NCI-H748 treated with DMSO at 0.1 percent for 48 hours (cell line): ENCODE measurements at places on chromosomes 6 and 20.

DNA sequence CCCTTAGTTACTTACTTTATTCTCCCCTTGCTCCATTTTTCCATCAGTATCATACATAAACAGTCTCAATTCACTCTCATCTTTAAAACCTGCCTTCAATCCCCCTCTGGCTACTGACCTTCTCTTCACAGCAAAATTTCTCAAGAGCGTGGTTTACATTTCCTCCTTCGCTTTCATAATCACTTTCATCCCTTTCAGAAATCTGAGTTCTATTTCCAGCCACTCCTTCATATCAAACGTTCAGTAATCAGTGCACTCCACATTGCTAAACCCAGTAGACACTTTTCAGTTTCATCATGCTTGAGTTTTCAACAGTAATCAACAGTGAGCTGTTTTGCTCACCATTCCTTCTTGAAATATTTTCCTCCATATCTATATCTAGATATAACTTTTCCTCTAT, 176.7 kb upstream of the HSF2 start:
- no peak for DNase-seq

GRCh38 chr6:31559958-31560696, 12.0 kb upstream of the LTA start:
- DNase-seq, result no peak

DNA sequence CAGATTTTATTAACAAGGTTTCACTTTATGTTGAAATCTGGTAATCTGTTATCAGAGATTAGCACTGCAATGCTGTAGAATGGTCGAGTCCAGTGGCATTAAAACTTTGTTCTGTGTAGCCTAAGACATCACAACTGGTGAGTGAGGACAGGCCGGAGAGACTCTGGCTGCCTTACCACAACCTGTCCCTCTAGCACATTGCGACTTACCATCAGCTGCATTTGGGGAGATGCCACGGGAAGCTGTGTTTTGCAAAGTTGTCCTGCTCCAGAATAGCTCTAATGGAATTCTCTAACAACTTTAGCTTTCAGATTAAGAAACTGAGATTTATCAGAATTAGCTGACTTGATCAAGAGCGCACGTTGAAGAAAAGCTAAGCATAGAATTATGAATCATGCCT, 493.3 kb downstream of the MAFB start:
- no peak for DNase-seq

- DNase-seq, result no peak
Measured at GRCh38 chr6:109013656-109014305, 80.9 kb downstream of the SESN1 start.

- no peak for DNase-seq
Measured at GRCh38 chr20:46055269-46055668, 26.3 kb downstream of the SLC12A5 start.

DNA sequence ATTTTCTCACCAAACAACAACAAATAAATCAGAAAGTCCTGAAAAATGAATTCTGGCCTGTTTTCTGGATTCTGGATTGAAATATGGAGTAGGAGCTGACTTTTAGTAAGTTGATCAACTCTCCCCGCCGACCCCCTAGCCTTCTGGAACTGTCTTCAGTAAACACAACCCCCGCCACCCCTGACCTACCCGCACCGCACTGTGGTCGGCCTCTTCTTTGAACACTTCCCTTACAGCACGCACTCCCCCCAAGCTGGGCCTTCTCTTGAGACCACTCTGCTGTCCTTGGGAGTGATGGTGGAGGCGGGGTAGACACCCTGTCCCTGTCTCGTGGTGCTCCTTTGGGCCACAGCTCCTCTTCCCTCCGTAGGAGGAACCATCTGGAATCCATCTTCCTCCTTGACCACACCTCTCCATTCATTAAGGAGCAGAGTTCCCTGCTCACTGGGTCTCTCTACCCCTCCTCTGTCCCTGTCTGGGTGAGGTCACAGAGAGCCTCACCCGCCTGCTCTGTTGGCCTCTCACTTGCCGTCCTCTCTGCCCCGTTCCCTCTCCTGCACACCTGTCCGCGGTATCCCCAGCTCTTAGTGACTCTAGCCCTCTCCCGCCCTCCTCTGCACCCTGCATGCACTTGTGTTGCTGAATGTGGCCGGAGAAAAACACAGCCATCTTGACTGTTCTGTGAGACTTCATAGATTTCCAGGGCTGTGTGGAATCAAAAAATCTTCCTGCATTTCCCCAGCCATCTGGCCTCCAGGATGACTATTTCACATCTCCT, 19.1 kb downstream of the SYNJ2 start:
- DNase-seq, result no peak

- DNase-seq, result no peak
Measured at GRCh38 chr6:28258877-28259777, at the start of gene NKAPL. Gene NKAPL, plus strand, starts transcription at chr6:28259297. Its CDS starts 75 bp downstream, at chr6:28259372.

DNA sequence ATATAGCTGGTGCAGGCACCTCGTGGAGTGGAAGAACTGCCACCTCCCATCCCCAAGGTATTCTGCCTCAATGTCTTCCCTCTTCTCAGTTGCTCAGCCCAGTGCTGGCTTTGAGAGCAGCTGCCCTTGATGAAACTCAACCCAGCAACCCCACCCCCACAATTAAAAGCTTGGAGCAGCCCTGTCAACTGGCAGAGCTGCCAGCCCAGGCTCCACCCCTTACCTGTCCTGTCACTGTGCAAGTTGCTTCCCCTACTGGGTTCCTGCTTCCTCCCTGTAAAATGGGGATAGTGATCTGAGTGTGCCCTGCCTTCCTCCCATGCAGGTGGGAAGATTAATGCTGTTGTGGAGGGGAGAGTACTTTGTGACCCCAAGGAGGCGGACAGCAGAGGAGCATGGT, 4.5 kb downstream of the TMEM63B start:
- DNase-seq, result no peak

- DNase-seq, result no peak
Measured at GRCh38 chr6:48397887-48398286, 286.9 kb upstream of the PTCHD4 start.

DNA sequence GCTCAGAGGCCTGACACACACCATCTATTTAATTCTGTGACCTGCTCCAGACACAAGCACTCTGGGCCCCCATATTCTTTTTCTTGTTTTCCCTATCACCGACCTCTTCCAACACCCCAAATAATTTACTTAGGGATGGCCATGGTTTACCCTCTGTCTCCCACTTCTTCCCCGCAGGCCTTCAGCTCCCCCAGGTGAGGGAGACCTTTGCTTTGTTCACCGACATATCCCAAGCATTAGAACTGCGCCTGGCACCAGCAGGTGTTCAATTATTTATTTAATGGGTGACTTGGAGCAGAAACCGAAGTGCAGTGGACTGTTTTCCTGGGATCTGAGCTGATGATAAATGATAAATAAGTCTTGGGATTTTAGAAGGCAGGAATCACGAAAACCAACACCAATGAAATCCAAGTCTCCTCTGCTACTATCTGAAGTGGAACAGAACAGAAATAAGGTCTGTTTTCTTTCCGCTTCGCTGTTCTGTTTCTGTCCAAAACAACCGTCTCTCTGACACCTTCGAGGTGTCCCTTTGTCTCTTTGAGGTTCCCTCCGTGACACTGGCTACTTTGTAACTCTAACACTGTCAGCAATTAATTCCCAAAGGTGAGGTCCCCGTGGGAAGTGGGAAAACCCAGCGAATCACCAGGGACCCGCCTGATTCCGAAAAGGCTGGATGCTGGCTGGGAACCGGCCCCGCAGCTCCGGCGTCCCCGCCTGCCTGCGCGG, 1.1 kb upstream of the RIN2 start:
- peak; percentile 27 for DNase-seq

GRCh38 chr20:35947907-35948306, 6.4 kb downstream of the SCAND1 start:
- DNase-seq, result no peak
